ENCODE measurements at places on chromosomes 1 and 21. TPM values are rescaled to one million over a fixed set of nuclear protein-coding genes. Genes with fewer than 3 reads are reported as not detected.

NPPA gene
- total RNA-seq: not detected

KISS1 gene
- total RNA-seq: not detected

KLHDC9 gene
- total RNA-seq: 0.58 TPM

EPHX1 gene
- 1.8 TPM for total RNA-seq

IL20 gene
- total RNA-seq: not detected

CRABP2 gene
- total RNA-seq: 0.71 TPM

TCEANC2 gene
- 11.7 TPM for total RNA-seq

PLCH2 gene
- 19.6 TPM for total RNA-seq

CSF3R gene
- total RNA-seq: 0.25 TPM

FCRL6 gene
- not detected for total RNA-seq

B3GALT5 gene
- not detected for total RNA-seq

AGO1 gene
- total RNA-seq: 19.2 TPM

LRRN2 gene
- total RNA-seq: not detected

NKAIN1 gene
- not detected for total RNA-seq

ANKRD34A gene
- total RNA-seq: 3.8 TPM

MYBPH gene
- total RNA-seq: not detected

NUDT4B gene
- total RNA-seq: 0.48 TPM

FOXJ3 gene
- 51.1 TPM for total RNA-seq

IGFN1 gene
- not detected for total RNA-seq

PLA2G2A gene
- not detected for total RNA-seq

NEXN gene
- total RNA-seq: 2.5 TPM

TDRD10 gene
- total RNA-seq: not detected

AVPR1B gene
- total RNA-seq: not detected

DNASE2B gene
- not detected for total RNA-seq

CELA2A gene
- not detected for total RNA-seq

SLC2A5 gene
- total RNA-seq: not detected

CFAP126 gene
- not detected for total RNA-seq

SPATA21 gene
- not detected for total RNA-seq

MARK1 gene
- not detected for total RNA-seq

SLAMF9 gene
- not detected for total RNA-seq

KCND3 gene
- total RNA-seq: not detected

CYP4A11 gene
- not detected for total RNA-seq

SLC6A17 gene
- not detected for total RNA-seq

AMY1C gene
- total RNA-seq: not detected

FLAD1 gene
- total RNA-seq: 38.9 TPM

CFHR1 gene
- total RNA-seq: not detected

TCHH gene
- 0.02 TPM for total RNA-seq

OR6N1 gene
- total RNA-seq: not detected

RNF115 gene
- total RNA-seq: 14.3 TPM

CFHR4 gene
- total RNA-seq: not detected

LRIG2 gene
- total RNA-seq: 12.0 TPM

RNU1-2 gene
- 1,658 TPM for total RNA-seq

PKP1 gene
- not detected for total RNA-seq

SPRR2E gene
- not detected for total RNA-seq

BRDT gene
- not detected for total RNA-seq

EVA1C gene
- total RNA-seq: 2.5 TPM

Measured in activated naive CD4-positive, alpha-beta T cell treated with anti-CD3 and anti-CD28 coated beads, Interleukin-2, amount 10 ng/mL, durations not matched to agents 5 hours and 36 hours (primary cell).